ENCODE measurements at places on chromosomes 7 and 10.

- no peak for DNase-seq
Measured at GRCh38 chr7:121083138-121083789, 94.8 kb downstream of the CPED1 start.

GRCh38 chr10:79178614-79179163 lies 109.9 kb downstream of the ZMIZ1 start:
- no peak for DNase-seq

GRCh38 chr7:129144834-129145668 lies 544 bp downstream of the TSPAN33 start:
- no peak for DNase-seq

DNA sequence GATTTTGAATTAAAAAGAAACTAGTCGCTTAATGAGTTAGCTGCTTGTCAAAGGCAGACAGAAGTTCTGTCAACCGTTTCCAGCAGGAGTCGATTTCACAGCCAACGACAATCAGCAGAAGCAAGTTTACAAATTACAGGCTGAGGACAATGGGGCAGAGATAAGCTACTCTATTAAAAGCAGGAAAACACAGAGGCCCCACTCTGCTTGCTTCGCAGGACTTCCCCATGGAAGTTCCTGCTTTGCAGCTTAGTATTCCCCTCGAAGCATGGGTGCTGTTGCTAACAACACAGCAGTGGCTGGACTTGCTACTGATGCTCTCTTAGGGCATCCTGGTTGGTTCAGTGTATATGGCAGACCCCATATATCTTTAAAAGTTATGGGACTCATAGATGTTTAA lies 50.8 kb upstream of the KLF6 start:
- no peak for DNase-seq

- peak; percentile 33 for DNase-seq
Measured at GRCh38 chr7:112414855-112415490, 35.3 kb upstream of the IFRD1 start.

GRCh38 chr10:60352105-60352504 lies 37.6 kb downstream of the ANK3 start:
- DNase-seq, result no peak

DNA sequence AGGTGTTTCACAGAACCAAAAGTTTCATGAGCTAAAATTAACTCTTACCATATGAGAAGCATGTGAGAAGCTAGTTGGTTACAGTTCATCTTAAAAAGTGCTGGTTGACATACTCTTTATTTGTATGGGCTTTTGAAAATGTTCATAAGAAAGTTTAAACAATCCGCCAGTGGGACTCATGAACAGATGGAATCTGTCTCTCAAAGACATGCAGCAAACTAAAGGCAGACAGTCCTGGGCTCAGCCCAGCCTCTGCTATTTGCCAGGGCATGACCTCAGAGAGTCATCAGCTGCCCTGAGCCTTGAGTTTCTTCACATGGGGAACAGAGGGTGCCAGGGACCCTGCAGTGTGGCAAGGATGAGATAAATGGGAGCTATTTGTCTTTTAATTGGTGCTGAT lies 3.2 kb downstream of the PYROXD2 start:
- no peak for DNase-seq

DNA sequence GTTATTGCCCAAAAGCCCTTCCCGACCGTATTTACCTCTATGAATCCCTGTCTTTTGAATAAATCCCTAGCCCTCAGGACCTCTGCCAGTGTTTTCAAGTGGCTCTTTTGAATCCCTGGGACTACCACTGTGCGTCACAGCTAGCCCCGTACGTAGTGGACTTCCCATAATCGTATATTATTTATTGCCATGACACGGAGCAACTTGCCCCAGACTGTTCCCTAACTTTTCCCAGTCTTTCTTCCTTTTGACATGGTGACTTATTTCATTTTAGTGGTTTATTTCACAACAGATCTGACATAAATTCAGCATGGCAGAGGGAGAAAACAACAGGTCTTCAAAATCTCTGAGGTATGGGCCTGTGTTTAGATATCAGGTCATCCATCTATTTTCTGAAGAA lies 318.6 kb upstream of the KLF6 start:
- no peak for DNase-seq

DNA sequence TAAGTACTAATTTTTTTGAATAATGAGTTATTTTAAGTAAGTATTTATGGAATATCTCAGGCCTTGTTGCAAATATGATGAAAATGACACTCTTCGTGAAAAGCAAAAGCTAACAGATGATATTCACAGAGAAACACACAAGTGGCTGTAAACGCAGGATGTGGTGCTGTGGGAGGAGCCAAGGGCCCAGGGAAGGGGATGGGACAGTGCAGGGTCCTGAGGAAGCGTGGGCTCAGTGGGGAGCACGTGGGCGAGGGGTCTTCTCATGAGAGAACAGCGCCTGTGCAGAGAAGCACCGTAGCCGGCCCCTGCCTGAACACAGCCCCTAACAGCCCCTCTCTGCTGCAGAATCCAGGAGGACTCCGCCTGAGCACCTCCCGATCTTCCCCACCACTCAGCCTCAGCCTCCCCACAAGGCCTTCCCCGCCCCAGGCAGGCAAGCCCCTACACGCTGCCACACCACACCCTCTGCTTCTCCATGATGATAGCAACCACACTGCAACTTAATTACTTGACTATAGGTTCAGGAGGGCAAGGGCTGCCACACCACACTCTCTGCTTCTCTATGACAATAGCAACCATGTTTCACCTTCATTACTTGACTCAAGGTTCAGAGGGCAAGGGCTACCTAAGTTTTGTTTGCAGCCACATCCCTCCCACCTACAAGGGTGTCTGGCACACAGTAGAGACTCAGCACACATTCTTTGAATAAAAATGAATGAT lies 152.6 kb upstream of the RNF32 start:
- DNase-seq, result no peak

DNA sequence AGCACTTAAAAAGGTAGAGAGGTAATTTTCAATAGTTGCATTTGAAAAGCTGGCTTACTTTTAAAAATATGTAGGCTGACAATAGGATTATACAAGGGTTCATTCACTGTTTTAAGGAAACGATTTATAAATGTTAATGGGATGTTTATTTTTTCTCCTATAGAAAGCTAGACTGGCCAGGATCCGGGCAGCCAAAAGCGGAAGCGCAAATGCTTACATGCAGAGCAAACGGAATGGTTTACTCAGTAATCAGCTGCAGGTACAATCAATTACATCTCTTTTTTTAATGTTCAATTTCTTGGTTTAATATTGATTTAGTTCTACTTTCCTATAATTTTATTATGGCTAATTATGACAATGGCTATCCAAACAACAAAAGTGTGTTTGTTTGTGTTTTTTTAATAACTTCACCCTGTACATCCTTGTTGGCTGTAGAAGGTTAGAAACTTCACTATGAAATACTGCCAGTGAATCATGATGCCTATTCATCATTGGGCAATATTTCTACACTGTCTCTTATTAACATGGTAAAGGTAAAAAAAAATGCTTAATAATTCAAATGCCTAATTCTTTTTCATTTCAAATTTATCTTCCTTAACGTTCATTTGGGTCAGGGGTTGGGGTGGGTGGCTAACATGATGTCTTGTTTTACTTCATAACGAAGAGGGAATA lies 116.4 kb downstream of the TSPAN12 start:
- DNase-seq, result no peak

GRCh38 chr10:114925587-114926586 lies 12.1 kb upstream of the TRUB1 start:
- no peak for DNase-seq

- DNase-seq, result no peak
Measured at GRCh38 chr10:77841711-77842375, 84.7 kb downstream of the DLG5 start.

- peak; percentile 34 for DNase-seq
Measured at GRCh38 chr7:115356139-115356746, 434.3 kb downstream of the MDFIC start.

DNA sequence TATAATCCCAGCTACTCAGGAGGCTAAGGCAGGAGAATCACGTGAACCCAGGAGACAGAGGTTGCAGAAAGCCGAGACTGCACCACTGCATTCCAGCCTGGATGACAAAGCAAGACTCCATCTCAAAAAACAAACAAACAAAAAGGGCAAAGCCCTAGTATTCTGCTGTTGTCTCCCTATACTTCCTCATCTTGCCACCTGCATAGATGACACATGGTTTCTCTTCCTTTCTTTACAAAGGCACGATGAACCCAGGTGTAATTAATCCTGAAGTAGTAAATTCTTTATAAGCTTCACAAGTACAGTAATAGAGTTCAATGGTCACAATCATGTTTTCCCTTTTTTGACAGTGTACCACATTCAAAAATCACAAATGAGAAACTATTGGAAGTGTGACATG lies 9.8 kb upstream of the ZNF727 start:
- no peak for DNase-seq

DNA sequence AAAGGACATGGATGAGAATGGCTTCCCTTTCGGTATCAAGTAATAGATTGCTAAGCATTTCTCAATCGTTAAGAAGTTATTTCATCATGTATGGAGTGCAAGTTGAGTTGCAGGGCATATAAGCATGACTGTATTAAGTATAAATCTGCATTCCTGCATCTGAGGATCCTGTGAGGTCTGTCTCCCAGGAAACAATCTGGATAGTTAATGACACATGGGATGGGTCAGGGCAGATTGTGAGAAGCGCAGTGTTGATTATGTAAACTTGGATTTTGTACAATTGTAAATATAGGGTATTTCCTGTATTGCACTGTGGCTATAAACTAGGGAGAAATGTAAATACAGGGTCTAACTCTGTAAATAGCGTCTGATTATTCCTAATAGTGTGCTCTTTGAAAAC lies 102.6 kb downstream of the PLXDC2 start:
- DNase-seq, result no peak

GRCh38 chr7:148953676-148954075 lies 69.6 kb upstream of the EZH2 start:
- DNase-seq, result no peak

DNA sequence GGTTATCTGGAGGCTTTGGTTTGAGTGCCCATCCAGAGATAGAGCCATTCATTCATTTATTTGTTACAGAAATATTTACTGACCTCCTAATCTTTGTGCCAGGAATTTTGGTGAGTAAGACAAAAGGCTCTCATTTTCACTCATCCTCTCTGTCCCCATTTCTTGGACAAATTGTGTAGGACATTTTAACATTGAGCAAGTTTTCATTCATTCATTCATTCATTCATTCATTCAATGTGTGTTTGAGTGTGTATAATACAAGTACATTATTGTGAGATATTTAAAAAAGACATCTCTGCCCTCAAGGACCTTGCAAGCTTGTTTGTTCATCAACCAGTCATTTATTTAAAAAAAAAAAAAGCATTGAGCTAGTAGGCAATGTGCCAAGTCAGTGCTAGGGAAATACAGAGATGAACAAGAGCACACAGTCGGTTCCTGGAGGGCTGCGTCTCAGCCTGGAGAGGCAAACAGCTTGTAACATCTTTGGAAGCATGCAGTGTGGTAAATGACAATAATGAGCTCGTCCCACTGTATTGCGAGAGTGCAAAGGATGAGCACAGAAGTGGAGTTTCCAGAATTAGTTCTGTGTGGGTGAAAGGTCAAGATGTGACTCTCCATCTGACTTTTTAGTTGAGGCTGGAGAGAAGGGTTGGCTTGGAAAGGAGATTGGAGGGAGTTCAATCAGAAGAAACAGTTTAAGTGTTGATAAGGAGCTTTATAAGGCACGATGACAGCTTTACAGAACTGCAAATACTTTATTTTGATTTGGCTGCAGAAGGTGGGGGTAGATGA lies 50.5 kb upstream of the HBP1 start:
- DNase-seq, result no peak

- DNase-seq, result no peak
Measured at GRCh38 chr7:77308792-77309191, 107.4 kb downstream of the GSAP start.

GRCh38 chr10:16384021-16384420 lies 52.8 kb upstream of the PTER start:
- DNase-seq, result no peak

GRCh38 chr10:77774940-77775391 lies 137.4 kb upstream of the KCNMA1 start:
- no peak for DNase-seq

DNA sequence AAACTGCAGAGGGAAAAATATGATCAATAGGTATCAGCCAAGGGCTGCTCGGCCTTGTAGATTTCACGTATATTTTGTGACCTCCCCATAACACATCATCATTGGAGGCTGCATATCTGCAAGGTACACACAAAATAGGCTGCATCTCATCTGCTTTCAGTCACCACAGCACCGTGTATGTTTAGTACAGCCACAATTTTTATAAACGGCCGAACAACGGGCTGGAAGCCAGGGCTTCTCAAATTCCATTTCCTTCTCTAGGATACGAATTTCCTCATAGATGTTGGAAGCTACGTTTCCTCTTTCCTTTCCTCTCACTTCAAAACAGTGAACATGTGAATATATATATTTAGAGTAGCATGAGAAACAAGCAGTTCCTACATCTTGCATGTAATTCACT lies 20.2 kb upstream of the FOXK1 start:
- no peak for DNase-seq

- no peak for DNase-seq
Measured at GRCh38 chr10:118775478-118775877, 20.7 kb upstream of the CACUL1 start.

DNA sequence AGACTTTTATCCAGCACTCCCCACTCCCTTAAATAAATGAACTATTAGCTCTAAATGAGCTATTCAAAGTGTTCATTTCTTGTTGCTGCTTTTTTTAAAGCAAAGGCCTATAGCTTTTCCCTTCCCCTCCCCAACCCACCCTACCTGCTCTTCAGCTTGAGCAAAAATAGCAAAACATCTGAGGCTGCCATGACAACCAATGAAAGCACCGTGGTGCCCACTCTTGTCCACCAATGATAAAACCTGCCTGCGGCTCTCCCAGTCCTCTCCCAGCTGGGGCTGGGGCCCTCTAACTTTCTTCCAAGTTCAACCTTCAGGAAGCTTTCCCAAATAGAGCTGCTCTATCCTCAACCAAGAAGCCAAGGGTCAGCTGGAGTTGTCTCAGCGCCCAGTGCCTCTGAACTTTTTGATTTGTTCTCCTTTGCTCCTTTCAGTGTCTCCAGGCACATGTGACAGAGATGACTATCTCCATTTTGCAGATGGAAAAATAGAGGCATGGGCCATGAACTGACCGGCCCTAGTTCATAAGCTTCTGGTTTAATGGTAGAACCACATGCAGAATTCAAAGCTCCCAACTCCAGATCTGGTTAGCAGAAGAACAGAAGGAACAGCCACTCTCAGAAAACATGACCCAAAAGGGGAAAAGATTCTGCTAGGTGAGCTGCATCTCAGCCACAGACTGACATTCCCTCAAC lies 47.7 kb downstream of the PIK3AP1 start:
- no peak for DNase-seq

DNA sequence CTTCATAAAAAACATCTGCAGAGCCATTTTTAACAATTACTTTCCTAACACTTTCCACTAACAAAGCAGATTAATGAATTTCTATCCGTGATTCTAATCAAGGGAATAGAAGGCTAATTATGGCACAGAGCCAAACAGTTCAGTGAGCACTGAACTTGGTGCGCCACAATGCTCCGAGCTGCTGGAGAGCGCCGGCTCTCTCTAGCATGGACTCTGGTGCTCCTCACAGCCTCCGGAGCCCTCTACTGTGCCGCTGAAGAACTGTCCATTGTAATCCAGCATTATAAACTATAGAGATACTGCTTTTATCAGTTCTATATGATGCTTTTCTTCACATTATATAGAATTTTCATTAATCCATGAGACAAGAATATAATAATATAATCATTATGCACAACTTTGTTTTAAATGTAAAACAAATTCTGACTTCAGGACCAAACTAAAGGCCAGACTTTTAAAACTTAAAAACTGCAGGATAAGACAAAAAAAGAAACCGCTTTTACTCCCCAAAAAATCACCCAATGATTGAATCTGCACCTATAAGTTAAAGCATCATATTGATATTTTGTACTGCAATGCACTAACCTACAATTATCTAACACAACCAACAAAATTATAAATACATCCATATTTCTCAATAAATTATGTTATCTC lies 123.6 kb downstream of the RNF32 start:
- DNase-seq, result no peak

Data from AML-193 (cell line).